ENCODE measurements at places on chromosomes 6 and 20. TPM values are rescaled to one million over a fixed set of nuclear protein-coding genes. Genes with fewer than 3 reads are reported as not detected.

PAK5 gene
- not detected for total RNA-seq

GSTA4 gene
- total RNA-seq, result 4.8 TPM

- peak; percentile 50 for DNase-seq
Observed at GRCh38 chr6:52815167-52816092, 11.8 kb upstream of the GSTA1 start.

MYH7B gene
- 0.04 TPM for total RNA-seq

DNA sequence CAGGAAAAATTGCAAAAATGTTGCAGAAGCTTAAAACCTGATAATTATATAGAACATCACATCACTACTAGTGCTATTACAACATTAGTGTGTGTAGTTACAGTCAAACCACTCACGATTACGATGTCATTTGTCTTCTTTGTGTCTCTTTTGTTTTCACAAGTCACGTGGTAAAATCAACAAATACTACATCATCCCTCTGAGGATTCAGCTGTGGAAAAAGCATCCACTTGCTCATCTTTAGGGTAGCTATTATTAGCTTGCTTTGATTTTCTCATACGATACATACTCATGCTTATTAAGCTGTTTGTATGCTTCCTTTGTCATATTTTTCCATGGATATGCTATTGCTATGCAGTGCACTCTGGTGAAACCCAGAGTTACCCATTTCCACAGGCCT lies 22.2 kb upstream of the ATXN1 start:
- no peak for DNase-seq

- DNase-seq, result no peak
Observed at GRCh38 chr6:157479464-157480303, 98.7 kb downstream of the ZDHHC14 start.

DNA sequence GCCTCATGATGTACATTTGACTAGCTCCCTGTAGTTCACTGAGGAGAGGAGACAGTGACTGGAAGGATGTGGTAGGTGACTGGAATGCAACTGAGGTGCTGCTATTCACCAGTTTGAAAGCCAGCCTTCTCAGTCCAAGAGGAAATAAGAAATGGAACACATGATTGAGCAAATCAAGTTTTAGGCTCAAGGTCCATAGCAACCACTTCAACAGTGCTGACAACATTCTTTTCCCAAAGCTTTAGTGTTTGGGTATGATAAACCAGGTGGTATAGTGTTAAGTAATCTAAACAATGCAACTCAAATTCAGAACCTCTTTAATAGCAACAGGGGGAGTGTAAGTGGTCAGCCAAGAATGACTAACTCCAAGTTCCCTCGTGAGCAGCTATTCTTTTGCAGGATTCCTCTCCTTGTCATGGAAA lies 9.2 kb downstream of the ZHX3 start:
- no peak for DNase-seq

DNA sequence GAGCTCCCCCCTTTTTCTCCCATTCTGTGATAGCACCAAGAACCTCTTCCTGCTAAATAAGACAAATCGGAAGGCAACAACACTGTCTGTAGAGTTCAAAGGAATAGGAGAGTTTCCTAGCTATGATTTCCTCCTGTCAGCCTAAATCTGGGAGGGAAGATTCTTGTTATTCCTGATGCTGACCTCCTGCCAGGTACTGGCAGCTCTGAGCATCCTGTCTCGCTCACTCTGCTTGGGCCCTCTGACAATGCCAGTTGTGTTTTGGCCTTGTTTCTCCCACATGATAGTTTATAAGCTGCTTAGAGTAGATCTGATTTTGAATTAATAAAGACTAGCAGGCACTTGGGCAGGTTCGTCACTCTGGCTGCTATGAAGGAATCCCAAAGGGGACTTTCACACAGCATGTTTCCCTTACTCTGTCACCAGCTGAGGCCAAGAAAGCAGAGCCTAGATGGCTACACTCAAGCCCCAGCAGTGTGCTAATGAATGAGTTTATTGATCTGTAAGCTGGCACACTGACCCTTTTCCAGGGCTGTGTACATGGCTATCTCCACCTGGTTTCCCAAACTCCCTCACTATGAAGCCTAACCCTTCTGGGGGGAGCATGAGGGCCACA lies 52.3 kb downstream of the UQCC1 start:
- DNase-seq, result no peak

GRCh38 chr6:90458353-90459224 lies 128.3 kb downstream of the MAP3K7 start:
- DNase-seq, result peak; percentile 67

DNA sequence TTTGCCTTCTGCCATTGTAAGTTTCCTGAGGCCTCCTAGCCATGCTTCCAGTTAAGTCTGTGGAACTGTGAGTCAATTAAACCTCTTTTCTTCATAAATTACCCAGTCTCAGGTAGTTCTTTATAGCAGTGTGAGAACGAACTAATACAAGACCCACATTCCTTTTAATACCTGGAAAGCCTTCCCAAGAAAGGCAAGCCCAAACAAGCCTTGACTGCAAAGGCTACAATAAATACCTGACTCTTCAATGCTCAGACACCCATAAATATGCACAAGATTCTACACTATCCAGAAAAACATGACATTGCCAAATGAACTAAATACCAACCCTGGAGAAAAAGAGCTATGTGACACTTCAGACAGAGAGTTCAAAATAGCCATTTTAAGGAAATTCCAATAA lies 338.8 kb downstream of the HAO1 start:
- no peak for DNase-seq

GRCh38 chr6:72321788-72322187 lies 300.1 kb upstream of the KCNQ5 start:
- no peak for DNase-seq

- DNase-seq, result no peak
Observed at GRCh38 chr6:82484737-82485626, 121.4 kb downstream of the TPBG start.

DNA sequence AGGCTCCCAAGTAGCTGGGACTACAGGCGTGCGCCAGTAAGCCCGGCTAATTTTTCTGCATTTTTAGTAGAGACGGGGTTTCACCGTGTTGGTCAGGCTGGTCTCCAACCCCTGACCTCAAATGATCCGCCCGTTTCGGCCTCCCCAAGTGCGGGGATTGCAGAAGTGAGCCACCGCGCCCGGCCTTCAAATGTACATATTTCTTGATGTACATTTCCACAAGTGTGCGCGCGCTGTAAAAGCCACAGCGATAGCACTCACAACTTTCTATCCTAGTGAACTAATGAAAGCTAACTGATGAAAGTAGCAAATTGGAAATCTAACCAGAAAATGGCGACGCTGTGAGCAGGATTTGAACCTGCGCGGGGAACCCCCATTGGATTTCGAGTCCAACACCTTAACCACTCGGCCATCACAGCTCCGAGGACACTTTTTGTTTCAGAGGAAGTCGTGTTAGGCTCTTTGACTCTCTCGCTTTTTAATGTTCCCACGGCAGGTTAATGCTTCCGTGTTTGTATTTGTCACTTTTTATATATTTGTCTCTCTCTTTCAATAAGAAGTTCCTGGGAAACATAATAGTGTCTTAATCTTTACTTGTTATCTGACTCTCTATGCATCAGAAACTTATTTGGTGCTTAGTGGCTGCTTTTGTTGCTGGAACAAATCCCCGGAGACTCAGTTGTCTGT lies 199.4 kb upstream of the ZNF184 start:
- peak; percentile 31 for DNase-seq

FHL5 gene
- not detected for total RNA-seq

IMPG1 gene
- total RNA-seq, result not detected

TDRD6 gene
- total RNA-seq, result not detected

TAPBP gene
- total RNA-seq, result 263 TPM

GRCh38 chr6:32852844-32853540 lies 512 bp downstream of the TAP1 start:
- peak; percentile 44 for DNase-seq

DNA sequence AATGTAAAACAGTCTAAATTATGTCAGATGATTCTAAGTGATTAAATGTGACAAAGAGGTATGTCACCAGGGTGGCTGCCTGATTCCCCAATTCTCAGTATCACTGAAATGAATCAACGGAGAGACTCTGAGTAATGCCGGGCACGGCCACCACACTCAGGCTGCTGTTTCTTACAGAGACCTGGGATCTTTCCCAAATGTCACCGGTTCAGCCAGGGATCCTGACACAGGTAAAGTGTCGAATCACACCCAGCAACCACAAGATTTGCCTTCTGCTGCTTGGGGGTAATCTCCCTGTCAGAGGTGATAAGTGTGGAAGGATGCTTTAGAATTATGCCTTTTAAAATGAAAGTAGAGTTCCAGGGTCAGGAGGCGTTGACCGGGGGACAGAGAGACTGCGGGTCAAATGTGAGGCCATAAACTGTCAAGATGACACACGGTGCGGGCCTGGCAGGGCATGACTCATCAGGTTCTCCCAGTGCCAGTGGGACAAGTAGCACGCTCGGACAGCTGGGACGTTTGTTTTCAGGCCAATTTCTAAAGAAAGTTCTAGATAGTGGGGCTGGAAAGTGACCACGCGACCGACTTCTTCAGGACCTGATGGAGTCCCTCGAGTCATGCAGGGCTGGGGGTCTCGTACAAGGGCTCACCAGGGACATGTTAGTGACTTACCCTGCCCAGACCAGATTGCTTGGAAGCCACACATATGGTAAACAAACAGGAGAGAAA lies 48.9 kb downstream of the PRDM1 start:
- no peak for DNase-seq

GRCh38 chr6:33840048-33840926 lies 36.5 kb upstream of the MLN start:
- DNase-seq, result peak; percentile 36

DNA sequence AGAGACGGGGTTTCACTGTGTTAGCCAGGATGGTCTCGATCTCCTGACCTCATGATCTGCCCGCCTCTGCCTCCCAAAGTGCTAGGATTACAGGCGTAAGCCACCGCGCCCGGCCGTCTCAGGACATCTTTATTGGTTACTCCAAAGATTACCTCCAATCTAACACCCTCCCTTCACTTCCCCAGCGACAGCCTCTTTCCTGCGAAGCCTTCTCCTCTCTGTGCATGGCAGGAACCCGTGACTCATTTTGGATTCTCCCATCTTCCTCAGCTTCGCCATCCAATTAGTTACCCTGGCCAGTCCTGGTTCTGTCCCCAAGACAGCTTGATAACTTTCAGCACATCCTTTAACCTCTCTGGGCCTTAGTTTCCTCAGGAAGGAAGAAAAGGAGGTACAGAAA lies 51.3 kb upstream of the TOX2 start:
- no peak for DNase-seq

IPCEF1 gene
- total RNA-seq, result 27.3 TPM

DNA sequence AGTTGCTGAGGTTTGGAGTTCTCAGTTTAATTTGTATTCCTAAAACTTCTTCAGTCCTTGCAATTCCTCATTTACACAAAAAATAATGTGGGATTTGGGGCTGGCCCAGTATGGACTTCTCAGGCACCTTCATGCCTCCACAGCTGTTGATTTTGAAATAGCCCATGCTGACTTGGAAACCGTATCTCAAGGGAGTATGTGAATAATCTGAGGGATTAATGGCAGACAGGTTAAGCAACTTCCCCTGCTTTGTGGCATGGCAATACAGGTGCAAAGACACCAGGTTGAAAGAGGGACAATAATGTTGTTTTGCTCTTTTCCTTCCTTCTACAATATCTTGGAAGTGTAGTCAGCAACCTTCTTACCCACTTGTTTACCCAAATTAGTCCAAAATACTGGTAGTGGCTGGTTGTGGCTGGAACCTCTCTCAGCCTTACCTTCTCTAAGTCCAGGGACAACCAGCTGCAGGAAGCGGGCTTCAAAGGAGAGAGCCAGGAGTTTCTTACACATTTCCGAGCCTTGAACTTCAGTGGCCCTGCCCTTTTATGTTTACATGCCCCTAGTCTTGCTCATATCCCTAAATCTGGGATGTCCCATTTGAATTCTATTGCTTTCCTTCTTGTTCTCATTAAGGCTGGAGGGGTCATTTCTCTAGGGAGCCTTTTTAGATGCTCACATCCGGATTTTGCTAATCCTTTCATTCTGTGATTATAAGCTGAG lies 44.1 kb upstream of the ADGRF1 start:
- no peak for DNase-seq

- no peak for DNase-seq
Observed at GRCh38 chr6:2036710-2037023, 208.7 kb downstream of the GMDS start.

DNA sequence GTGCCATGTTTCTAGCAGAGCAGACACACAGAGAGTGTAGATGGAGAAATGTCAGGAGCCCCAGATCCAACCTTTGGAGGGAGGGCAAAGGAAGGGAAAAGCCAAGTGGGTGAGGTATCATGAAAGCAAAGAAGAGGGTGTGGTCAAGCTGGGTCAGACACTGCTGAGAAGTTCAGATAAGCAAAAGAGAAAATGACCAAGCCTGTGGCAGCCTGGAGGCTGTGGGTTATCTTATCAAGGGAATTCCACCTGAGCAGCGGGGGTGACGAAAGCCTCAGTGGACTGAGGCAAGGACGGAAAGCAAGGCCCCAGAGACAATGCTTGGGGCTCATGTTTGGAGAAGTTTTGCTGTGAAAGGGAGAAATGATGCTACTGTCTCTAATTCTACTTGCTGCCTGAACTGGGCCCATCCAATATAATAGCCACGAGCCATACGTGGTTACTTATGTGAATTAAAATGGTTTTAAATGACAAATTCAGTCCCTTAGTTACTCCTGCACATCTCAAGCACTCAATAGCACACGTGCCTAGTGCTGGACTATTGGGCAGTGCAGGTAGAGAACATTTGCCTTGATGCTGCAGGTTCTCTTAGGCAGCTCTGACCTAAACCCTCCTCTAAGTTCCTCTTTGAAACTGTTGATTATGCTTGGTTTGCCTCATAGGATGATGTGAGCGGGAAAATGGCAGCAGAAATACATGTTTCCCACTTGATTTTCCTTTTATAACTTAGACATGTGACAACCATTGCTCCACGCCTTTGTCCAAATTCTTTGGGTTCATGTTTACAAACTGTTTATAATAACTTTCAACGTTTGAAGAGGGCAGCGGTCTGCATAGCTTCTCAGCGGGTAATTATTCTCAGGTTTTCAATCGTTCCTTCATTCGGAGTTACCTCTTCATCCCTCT lies 63.7 kb downstream of the SLC22A23 start:
- no peak for DNase-seq

TXLNB gene
- 0.35 TPM for total RNA-seq

WFDC5 gene
- total RNA-seq, result not detected

DNA sequence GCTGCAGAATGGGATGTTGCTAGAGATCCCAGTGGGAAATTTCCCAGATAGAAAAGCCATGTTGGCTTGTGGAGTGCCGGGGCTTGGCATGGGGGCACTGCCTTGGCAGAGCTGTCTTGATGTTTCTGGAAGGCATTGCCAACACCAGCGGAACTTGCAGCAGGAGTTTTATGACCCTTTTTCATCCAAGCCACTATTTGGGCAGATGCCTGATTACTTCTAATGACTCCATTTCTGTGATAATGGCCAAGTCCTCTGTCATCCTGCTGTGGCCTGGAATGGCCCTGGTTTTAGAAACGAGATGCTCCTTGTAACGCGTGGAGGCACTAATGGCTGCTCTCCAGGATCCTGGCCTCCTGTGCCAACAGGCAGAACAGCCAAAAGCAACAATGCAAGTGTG lies 229.0 kb downstream of the ZNF217 start:
- DNase-seq, result no peak

DNA sequence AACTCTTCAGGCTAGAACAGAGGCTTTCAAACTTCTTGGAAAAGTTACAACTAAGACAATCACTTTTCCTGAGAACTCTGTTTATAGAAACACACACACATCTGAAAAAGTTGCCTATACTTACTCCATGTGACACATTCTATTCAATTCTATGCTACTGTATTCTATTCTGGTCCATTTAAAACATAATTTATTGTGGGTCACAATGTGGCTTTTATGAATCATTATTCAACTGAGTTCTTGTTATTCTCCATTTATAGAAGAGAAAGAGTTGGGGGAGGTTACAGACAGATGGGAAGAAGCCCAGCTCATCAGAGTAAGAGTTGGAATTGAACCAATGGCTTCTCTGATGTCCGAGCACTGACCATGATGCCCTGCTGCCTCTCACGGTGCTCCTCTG lies 21.6 kb upstream of the BCAS1 start:
- no peak for DNase-seq
